Endodermal cell (in vitro differentiated cells): ENCODE measurements at places on chromosomes 1 and 21. TPM values are rescaled to one million over a fixed set of nuclear protein-coding genes. Genes with fewer than 3 reads are reported as not detected.

GCSAML gene
- total RNA-seq, result not detected in 3 replicates

GIPC2 gene
- total RNA-seq, result 0.61 to 2.4 TPM (median 2.1 TPM) in 3 replicates

FCGR3B gene
- not detected in 3 replicates for total RNA-seq

S100A3 gene
- total RNA-seq, result not detected in 3 replicates

ADAMTS4 gene
- total RNA-seq, result 3.4 to 9.6 TPM (median 8.2 TPM) in 3 replicates

NOS1AP gene
- total RNA-seq, result 5.0 to 8.4 TPM (median 5.9 TPM) in 3 replicates

PLPPR5 gene
- total RNA-seq, result 0.31 to 0.70 TPM (median 0.59 TPM) in 3 replicates

KCTD3 gene
- total RNA-seq, result 42.2 TPM in 2 replicates

MRPL39 gene
- 46.3 and 50.2 TPM in 2 replicates for total RNA-seq

MIXL1 gene
- total RNA-seq, result 86.3 and 108 TPM in 2 replicates

NLRP3 gene
- total RNA-seq, result 0.09 to 0.57 TPM in 2 of 3 replicates, not detected in the other

APCS gene
- total RNA-seq, result not detected in 2 replicates

TCHHL1 gene
- not detected in 3 replicates for total RNA-seq

WNT2B gene
- 0.41 and 0.57 TPM in 2 replicates for total RNA-seq

SIM2 gene
- total RNA-seq, result not detected in 2 replicates

FMO2 gene
- not detected in 2 replicates for total RNA-seq

C1orf116 gene
- total RNA-seq, result 0.32 to 0.84 TPM (median 0.60 TPM) in 3 replicates

HRNR gene
- not detected in 2 replicates for total RNA-seq

SGIP1 gene
- 7.5 and 9.4 TPM in 2 replicates for total RNA-seq

FCMR gene
- total RNA-seq, result not detected in 3 replicates

HORMAD1 gene
- total RNA-seq, result not detected in 3 replicates

ALDH9A1 gene
- 40.0 to 52.7 TPM (median 52.2 TPM) in 3 replicates for total RNA-seq

CAMK1G gene
- total RNA-seq, result 1.5 to 3.5 TPM (median 2.1 TPM) in 3 replicates

PTP4A2 gene
- 200 and 211 TPM in 2 replicates for total RNA-seq

OR2M3 gene
- not detected in 3 replicates for total RNA-seq

RAD54L gene
- total RNA-seq, result 38.6 and 39.5 TPM in 2 replicates

ZMPSTE24 gene
- 41.4 and 42.6 TPM in 2 replicates for total RNA-seq

CACNA1S gene
- total RNA-seq, result 0.09 and 0.13 TPM in 2 replicates

VPS26C gene
- total RNA-seq, result 55.1 to 67.3 TPM (median 61.0 TPM) in 3 replicates

SPRR4 gene
- not detected in 3 replicates for total RNA-seq

RAB25 gene
- 84.4 to 142 TPM (median 89.5 TPM) in 3 replicates for total RNA-seq

KRTAP21-2 gene
- total RNA-seq, result not detected in 3 replicates

LAMC2 gene
- total RNA-seq, result 4.8 TPM in 2 replicates

RPTN gene
- not detected in 3 replicates for total RNA-seq

RNU1-3 gene
- total RNA-seq, result 2,322 to 3,611 TPM (median 3,596 TPM) in 3 replicates

ELAVL4 gene
- 4.0 and 4.2 TPM in 2 replicates for total RNA-seq

STUM gene
- total RNA-seq, result 0.14 and 0.20 TPM in 2 replicates

BOLA1 gene
- total RNA-seq, result 10.2 and 12.4 TPM in 2 replicates

RPS6KA1 gene
- total RNA-seq, result 29.6 to 41.3 TPM (median 38.2 TPM) in 3 replicates

SHISAL2A gene
- 4.5 and 5.3 TPM in 2 replicates for total RNA-seq

SPRR2B gene
- not detected in 2 replicates for total RNA-seq

LRRC71 gene
- total RNA-seq, result not detected in 3 replicates

ANXA9 gene
- 0.29 TPM in 1 of 2 replicates, not detected in the other for total RNA-seq

SPATA6 gene
- 44.1 and 51.5 TPM in 2 replicates for total RNA-seq

TFF3 gene
- 5.2 and 5.5 TPM in 2 replicates for total RNA-seq

FAM43B gene
- total RNA-seq, result 0.19 to 0.80 TPM (median 0.29 TPM) in 3 replicates

PCBP3 gene
- 1.6 to 3.3 TPM (median 2.1 TPM) in 3 replicates for total RNA-seq

SYT6 gene
- 0.40 to 1.3 TPM (median 0.67 TPM) in 3 replicates for total RNA-seq

S100A9 gene
- not detected in 2 replicates for total RNA-seq

CYB5RL gene
- 5.8 to 11.7 TPM (median 11.0 TPM) in 3 replicates for total RNA-seq

PADI3 gene
- total RNA-seq, result 0.33 to 0.34 TPM in 2 of 3 replicates, not detected in the other

LDLRAD1 gene
- not detected in 2 replicates for total RNA-seq

ABCA4 gene
- total RNA-seq, result 1.7 and 2.2 TPM in 2 replicates
